Activated CD8-positive, alpha-beta memory T cell treated with anti-CD3 and anti-CD28 coated beads, Interleukin-2, amount 10 ng/mL, durations not matched to agents 7 days and 5 days (primary cell): ENCODE measurements at places on chromosomes 2 and 18. TPM values are rescaled to one million over a fixed set of nuclear protein-coding genes. Genes with fewer than 3 reads are reported as not detected.
A peak's percentile ranks its signal among the peaks of the same experiment; 100 is the strongest.

GRCh38 chr2:234135750-234136221, 85.3 kb downstream of the SPP2 start:
- peak; percentile 77 for DNase-seq
- H3K4me1 ChIP-seq = peaks cover 22% of the 10 kb centered on the region
- peaks cover 3% of the 10 kb centered on the region for H3K27me3 ChIP-seq
- H3K36me3 ChIP-seq = no peaks in the 10 kb centered on the region
- H3K27ac ChIP-seq = peak overlapping the region; percentile 48
- H3K4me3 ChIP-seq = no peak overlapping the region

DNA sequence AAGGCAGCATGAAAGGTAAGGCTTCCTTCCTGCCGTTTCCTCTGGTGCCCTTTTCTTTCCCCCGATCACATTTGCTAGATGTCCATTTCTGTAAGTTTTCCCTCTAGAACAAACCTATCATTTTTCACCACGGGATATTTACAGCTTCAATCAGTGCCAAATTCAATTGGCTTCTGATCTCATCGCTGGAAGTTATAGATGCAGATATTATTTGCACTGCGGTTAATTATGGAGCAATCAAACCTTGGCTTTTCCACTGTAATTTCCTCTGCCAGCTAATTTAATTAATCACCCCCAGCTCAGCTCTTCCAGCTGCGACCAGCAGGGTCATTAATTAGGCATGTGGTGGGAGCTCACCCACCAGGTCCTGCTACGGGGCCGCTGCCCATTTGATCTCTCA, 86.1 kb downstream of the GBX2 start:
- no peak overlapping the region for H3K4me3 ChIP-seq
- H3K27me3 ChIP-seq = no peaks in the 10 kb centered on the region
- DNase-seq = no peak

GRCh38 chr2:134780972-134781371, 57.4 kb upstream of the ACMSD start:
- peaks cover 28% of the 10 kb centered on the region for H3K27me3 ChIP-seq
- peaks cover 6% of the 10 kb centered on the region for H3K4me1 ChIP-seq
- no peaks in the 10 kb centered on the region for H3K36me3 ChIP-seq
- DNase-seq = no peak

GRCh38 chr2:205197468-205198139, 484.7 kb upstream of the NRP2 start:
- no peak for DNase-seq
- no peaks in the 10 kb centered on the region for H3K36me3 ChIP-seq
- no peaks in the 10 kb centered on the region for H3K27me3 ChIP-seq
- H3K4me1 ChIP-seq = no peaks in the 10 kb centered on the region
- no peak overlapping the region for H3K4me3 ChIP-seq

- no peaks in the 10 kb centered on the region for H3K27me3 ChIP-seq
- no peaks in the 10 kb centered on the region for H3K36me3 ChIP-seq
- no peak overlapping the region for H3K27ac ChIP-seq
- no peaks in the 10 kb centered on the region for H3K4me1 ChIP-seq
- DNase-seq = no peak
These were observed 230.9 kb upstream of the FSIP2 start for GRCh38 chr2:185507719-185508118.

PAIP2B gene
- 1.1 TPM for total RNA-seq

CD302 gene
- total RNA-seq = 0.16 TPM

DNA sequence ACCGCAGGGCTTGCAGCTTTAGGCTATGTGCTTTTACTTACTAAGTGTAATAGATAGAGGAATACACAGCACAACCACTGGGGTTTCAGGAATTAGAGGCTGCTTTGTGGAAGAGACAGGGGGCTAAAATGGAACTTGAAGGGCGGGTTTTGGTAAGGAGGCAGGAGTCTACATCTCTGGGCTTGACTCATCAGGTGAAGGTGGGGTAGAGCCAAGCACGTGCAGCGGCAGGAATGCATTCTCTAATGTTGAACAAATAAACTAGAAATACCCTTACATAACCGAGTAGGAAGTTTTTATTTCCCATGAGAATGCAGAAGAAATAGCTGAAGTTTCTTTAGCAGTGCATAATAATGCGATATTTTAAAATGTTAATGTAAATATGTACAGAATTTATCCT, 673.8 kb upstream of the SALL3 start:
- H3K4me3 ChIP-seq = no peak overlapping the region
- no peaks in the 10 kb centered on the region for H3K27me3 ChIP-seq
- no peaks in the 10 kb centered on the region for H3K4me1 ChIP-seq
- H3K27ac ChIP-seq = no peak overlapping the region

DNA sequence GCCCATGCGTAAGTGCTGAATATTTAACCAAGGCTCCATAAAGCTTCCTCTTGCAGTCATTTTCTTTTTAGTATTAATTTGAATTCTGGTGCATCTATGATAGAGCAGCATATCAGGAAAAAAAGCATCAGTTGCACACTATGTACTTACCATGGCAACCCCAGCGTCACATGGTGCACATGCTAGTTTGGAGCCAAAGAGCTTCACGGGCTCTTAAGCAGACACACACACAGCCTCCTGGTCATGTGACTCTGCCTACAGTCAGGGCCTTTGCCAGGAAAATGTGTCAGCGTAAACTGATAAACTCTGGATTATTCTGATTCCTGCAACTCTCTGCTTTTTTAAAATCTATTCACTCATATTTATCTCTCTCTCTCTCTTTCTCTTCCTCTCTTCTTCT, 30.2 kb downstream of the NYAP2 start:
- peaks cover 7% of the 10 kb centered on the region for H3K27me3 ChIP-seq
- H3K27ac ChIP-seq = no peak overlapping the region
- H3K36me3 ChIP-seq = no peaks in the 10 kb centered on the region
- H3K4me1 ChIP-seq = no peaks in the 10 kb centered on the region
- H3K4me3 ChIP-seq = no peak overlapping the region

DNA sequence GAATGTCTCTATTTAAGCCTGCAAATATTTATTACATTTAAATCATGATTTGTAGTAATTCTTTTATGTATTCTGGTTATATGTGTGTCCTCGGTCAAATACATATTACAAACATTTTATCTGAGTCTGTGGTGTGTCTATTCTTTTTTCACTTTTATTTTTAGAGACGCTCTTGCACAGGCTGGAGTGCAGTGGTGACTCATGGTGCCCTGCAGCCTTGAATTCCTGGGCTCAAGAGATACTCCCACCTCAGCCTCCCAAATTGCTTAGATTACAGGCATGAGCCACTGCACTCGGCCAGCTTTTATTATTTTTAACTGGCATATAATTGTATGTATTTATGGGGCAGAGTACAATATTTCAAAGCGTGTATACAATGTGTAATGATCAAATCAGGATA, 47.5 kb downstream of the ARID5A start:
- peaks cover 32% of the 10 kb centered on the region for H3K36me3 ChIP-seq
- H3K27me3 ChIP-seq = no peaks in the 10 kb centered on the region
- no peak for DNase-seq
- no peak overlapping the region for H3K4me3 ChIP-seq
- peaks cover 13% of the 10 kb centered on the region for H3K4me1 ChIP-seq

DNA sequence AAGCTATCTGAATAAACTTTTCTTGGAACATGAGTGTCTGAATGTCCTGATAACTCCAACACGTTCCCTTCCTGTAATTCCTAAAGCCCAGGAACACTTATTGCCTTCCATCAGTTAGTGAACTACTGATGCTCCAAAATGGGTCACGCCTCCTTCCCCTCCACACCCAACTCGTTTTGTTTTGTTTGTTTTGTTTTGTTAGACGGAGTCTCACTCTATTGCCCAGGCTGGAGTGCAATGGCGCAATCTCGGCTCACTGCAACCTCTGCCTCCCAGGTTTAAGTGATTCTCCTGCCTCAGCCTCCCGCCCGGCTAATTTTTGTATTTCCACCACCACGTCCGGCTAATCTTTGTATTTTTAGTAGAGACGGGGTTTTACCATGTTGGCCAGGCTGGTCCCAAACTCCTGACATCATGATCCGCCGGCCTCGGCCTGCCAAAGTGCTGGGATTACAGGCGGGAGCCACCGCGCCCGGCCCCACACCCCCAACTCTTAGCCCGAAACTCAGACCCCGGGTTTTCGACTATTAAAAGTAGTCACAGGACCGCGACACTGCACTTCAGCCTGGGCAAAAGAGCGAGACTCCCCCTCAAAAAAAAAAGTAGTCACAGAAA, 774 bp downstream of the IER3IP1 start:
- H3K4me3 ChIP-seq = no peak overlapping the region
- peaks cover under 1% of the 10 kb centered on the region for H3K27me3 ChIP-seq
- H3K36me3 ChIP-seq = peaks cover 2% of the 10 kb centered on the region

- no peak for DNase-seq
- no peak overlapping the region for H3K4me3 ChIP-seq
- H3K27me3 ChIP-seq = peaks cover 6% of the 10 kb centered on the region
- no peak overlapping the region for H3K27ac ChIP-seq
These were observed 42.0 kb upstream of the ASXL2 start for GRCh38 chr2:25920336-25920735.

GRCh38 chr2:128628996-128629395, 310.3 kb upstream of the HS6ST1 start:
- peaks cover 63% of the 10 kb centered on the region for H3K27me3 ChIP-seq
- H3K27ac ChIP-seq = no peak overlapping the region
- H3K36me3 ChIP-seq = no peaks in the 10 kb centered on the region
- peaks cover 18% of the 10 kb centered on the region for H3K4me1 ChIP-seq
- no peak for DNase-seq

DNA sequence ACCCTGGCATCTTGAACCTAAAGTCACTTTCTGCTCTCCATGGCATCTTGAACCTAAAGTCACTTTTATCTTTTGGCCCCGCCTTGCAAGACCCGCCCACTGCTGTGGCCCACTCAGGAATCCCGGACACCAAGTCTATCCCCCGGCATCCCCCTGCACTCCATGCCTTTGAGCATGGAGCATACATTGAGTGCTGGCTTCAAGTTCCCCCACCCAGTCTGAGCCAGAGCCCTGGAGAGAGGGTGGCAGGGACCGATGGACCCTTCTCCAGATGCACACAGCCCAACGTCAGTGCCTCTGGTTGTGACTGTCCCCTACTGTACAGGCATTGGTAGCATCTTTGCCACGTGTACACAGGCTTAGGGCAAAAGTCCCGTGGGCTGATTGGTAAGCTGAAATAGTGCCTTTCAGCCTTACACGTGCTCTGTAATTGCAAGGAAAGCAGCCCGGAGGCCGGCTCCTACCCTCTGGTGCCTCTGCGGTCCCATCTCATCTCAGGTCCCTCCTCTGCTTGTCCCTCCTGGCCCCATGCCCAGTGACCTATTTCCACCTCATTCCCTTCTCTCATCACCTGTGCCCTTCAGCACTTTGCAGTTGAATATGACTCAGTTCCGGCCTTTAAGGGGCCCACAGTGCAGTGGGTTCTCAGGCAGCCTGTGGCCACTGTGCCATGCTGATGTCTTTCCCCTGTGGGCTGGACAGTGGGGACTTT, 154.0 kb downstream of the INHBB start:
- no peak overlapping the region for H3K27ac ChIP-seq
- no peak overlapping the region for H3K4me3 ChIP-seq
- no peak for DNase-seq
- H3K36me3 ChIP-seq = no peaks in the 10 kb centered on the region
- H3K4me1 ChIP-seq = no peaks in the 10 kb centered on the region

CNRIP1 gene
- total RNA-seq = not detected

GRCh38 chr18:3688690-3689089, 238.7 kb downstream of the TGIF1 start:
- H3K4me1 ChIP-seq = no peaks in the 10 kb centered on the region
- no peak overlapping the region for H3K27ac ChIP-seq
- H3K27me3 ChIP-seq = peaks cover 17% of the 10 kb centered on the region
- DNase-seq = no peak
- H3K36me3 ChIP-seq = no peaks in the 10 kb centered on the region

- H3K27me3 ChIP-seq = no peaks in the 10 kb centered on the region
- DNase-seq = no peak
- H3K27ac ChIP-seq = no peak overlapping the region
- peaks cover 34% of the 10 kb centered on the region for H3K4me1 ChIP-seq
- H3K4me3 ChIP-seq = no peak overlapping the region
- no peaks in the 10 kb centered on the region for H3K36me3 ChIP-seq
These were observed 690.4 kb downstream of the RNF144A start for GRCh38 chr2:7607441-7608173.

- no peaks in the 10 kb centered on the region for H3K27me3 ChIP-seq
- no peaks in the 10 kb centered on the region for H3K36me3 ChIP-seq
- no peak overlapping the region for H3K27ac ChIP-seq
- no peak for DNase-seq
- H3K4me1 ChIP-seq = no peaks in the 10 kb centered on the region
These were observed 73.3 kb downstream of the TFCP2L1 start for GRCh38 chr2:121211689-121212151.

ACOXL gene
- total RNA-seq = 0.20 TPM

CNNM3 gene
- 28.0 TPM for total RNA-seq

TLX2 gene
- 0.82 TPM for total RNA-seq

GRCh38 chr2:218149848-218150440, 16.8 kb downstream of the CXCR1 start:
- peaks cover 22% of the 10 kb centered on the region for H3K27me3 ChIP-seq
- no peak overlapping the region for H3K4me3 ChIP-seq
- DNase-seq = no peak
- no peak overlapping the region for H3K27ac ChIP-seq
- peaks cover 10% of the 10 kb centered on the region for H3K4me1 ChIP-seq

DAPL1 gene
- not detected for total RNA-seq

NEU4 gene
- 0.12 TPM for total RNA-seq

DNA sequence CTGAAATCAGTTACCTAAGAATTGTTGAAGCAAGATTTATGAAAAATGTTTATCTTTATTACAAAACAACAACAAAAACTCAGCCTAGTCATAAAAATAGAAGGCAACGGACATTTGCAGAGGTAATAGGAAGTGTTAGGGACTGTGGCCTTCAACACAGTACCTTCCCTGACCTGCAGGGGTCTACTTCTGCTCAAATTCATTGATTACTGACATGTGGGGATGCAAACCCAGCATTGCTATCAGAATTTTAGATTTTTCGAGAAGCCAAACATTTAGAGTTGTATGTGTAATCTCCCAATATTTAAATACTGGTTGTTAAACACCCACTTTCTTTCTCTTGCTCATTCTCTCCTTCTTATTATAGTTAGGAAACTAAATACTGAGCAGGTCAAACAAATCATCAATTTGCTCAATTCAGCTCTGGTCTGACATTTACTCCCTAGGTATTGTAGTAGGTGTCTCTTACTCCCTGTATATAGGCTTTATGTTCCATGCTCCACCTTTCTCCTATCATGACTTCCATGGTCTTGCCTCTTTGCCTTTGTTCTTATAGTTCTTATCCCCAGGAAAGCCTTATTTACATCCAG, 198.5 kb downstream of the UBE2E3 start:
- peak overlapping the region; percentile 41 for H3K4me3 ChIP-seq
- H3K27me3 ChIP-seq = no peaks in the 10 kb centered on the region
- H3K27ac ChIP-seq = peak overlapping the region; percentile 82
- H3K4me1 ChIP-seq = peaks cover 65% of the 10 kb centered on the region

RNF103 gene
- 13.1 TPM for total RNA-seq

DNA sequence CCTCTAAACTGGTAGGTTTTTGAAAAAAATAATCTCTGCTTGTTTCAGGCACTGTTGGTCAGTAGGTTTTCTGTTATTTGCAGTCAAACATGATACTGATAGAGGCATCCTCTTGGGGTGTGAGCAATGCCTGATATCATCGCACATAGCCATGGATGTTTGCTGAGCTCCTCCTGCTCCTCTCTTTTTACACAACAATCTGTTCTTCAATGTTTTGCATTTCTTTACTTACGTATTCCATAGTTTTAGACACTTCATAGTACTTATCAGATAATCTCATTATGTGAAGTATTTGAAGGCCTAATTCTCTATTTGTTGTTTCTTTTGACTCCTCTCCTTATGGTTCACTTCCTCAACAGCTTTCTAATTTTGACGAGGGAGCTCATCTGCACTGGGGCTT, 23.0 kb upstream of the HS6ST1 start:
- H3K27ac ChIP-seq = no peak overlapping the region
- no peak overlapping the region for H3K4me3 ChIP-seq
- DNase-seq = no peak
- no peaks in the 10 kb centered on the region for H3K4me1 ChIP-seq
- no peaks in the 10 kb centered on the region for H3K36me3 ChIP-seq
